NCI-H1436 (cell line): ENCODE measurements at places on chromosomes 5 and 9.
A peak's percentile ranks its signal among the peaks of the same experiment; 100 is the strongest.

- no peak for DNase-seq
Observed at GRCh38 chr9:135794057-135794335, 92.0 kb downstream of the KCNT1 start.

DNA sequence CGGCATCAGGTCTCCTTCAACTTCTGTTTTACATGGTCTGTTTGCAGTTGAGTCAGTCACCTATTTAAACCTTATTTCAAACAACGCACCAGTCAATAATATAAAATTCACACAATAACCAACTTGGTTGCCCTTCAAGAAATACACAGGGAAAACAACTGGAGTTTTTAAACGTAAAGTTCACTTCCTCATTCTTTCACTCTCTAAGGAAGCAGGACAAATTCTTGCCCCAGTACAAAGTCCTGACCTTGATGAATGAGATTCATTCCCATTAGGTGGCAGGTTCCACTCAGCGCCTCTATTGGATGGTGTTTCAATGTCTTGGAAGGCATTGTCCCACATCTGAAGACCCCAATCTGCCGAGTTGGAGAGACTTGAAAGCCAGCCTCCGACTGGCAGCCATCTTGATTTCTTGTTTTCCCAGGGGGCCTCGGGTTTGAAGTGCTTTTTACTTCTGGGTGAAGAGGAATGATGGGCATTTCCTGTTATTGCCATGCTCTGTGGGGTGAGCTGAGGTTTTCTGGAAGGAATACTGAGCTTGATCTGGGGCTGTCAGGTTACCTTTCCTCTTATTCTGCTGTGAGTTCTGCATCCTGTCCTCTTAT is 105.0 kb downstream of the ACER2 start:
- DNase-seq = no peak

DNA sequence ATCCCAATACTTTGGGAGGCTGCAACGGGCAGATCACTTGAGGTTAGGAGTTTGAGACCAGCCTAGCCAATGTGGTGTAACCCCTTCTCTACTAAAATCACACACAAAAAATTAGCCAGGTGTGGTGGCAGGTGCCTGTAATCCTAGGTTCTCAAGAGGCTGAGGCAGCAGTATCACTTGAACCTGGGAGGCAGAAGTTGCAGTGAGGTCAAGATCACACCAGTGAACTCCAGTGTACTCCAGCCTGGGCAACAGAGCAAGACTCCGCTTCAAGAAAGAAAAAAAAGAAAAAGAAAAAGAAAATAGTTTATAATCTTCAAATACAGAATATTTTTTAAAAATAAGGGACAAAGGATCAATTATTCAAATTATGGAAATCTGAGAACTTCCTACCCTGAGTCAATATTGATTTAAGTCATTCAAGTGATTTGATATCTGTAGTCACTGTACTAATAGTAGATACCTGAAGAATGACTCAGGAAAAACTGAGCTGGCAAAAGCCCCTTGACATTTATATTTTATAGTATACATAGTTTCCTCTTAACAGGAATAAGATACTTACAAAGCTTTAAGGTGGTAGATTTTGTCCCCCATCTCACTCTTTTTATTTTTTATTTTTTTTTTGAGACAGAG is 61.8 kb downstream of the PTBP3 start:
- peak; percentile 18 for DNase-seq

DNA sequence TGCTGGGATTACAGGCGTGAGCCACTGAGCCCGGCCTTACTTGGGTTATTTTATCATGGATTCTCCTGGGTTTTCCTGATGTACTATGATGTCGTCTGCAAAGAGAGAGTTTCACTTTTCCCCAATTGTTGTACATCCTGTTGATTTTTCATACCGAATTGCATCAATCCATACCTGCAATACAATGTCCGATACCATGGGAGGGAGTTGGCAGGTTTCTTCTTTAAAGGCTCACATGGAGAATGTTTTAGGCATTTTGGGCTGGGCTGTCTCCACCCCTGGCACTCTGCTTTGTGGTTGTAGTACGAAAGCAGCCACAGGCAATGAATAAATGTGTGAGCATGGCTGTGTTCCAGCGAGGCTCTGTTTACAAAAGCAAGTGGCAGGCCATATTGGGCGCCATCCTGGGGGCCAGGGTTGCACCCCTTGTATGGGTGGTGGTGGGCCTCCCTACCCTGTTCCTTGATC is 35.1 kb upstream of the EXOC3 start:
- no peak for DNase-seq

GRCh38 chr5:72448368-72448767 is 58.8 kb downstream of the ZNF366 start:
- no peak for DNase-seq

DNA sequence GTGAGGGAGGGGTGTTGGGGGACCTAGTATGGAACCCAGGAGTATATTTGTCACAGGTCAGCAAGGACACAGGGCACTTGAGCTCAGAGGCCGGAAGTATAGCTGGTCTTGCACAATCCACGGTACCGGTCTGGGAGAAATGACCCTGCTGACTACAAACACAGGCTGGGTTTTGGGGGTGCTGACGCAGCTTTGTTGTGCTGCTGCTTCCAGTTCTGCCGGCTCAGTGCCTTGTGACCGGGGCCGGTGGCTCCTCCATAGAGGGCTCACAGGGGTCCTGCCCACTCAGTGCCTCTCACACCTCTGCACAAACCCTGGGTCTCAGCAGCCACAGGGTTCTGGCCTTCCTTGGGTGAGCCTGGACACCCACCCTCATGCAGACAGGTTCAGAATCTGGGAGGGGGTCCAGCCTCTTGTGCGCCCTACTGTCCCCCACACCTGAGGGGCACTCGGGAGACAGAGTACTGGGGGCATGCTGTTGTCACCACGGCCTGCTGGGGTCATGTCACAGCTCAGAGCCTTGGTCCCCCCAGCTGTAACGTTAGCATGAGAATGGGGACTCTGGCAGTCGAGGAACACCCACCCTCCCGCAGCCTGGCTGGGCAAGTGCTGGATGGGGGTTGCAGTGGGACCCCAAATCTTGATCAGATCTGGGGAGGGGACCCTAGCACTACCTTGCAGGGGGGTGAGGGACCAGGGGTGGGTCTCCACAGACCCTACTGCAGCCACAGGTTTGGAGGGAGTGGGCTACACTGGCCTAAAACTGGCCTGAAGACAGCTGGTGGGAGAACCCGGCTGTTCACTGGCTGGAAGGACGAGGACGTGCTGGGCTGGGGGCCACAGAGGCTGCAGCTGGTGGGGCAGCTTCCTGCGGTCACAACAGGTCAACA is 17.7 kb downstream of the NINJ1 start:
- DNase-seq = no peak

DNA sequence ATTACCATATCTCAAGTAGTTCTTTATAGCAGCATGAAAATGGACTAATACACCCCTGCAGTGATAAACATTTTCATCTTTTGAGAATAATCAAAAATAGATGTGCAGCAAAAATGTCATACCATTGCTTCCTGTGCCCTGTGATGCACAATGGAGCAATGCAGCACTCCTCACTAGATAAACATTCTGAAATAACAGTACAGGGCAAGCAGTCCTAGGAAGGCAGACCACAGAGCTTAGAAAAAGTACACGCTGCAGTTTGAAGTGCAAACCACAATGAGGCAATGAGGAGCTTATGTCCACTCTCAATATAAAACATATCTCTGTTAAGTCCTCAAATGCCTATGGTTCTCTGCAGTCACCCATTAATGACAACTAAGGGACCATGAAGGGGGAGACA is 367.6 kb downstream of the PDE4D start:
- DNase-seq = no peak

- no peak for DNase-seq
Observed at GRCh38 chr5:83785176-83785668, 64.6 kb upstream of the HAPLN1 start.

GRCh38 chr5:32852535-32852934 is 141.4 kb downstream of the NPR3 start:
- DNase-seq = no peak

GRCh38 chr9:124214596-124215367 is 43.0 kb upstream of the NEK6 start:
- DNase-seq = no peak

GRCh38 chr9:3980212-3980611 is 319.7 kb downstream of the GLIS3 start:
- DNase-seq = no peak

- DNase-seq = no peak
Observed at GRCh38 chr5:175718401-175719108, 60.7 kb downstream of the HRH2 start.

GRCh38 chr5:72012906-72013305 is 94.4 kb upstream of the MAP1B start:
- DNase-seq = no peak

DNA sequence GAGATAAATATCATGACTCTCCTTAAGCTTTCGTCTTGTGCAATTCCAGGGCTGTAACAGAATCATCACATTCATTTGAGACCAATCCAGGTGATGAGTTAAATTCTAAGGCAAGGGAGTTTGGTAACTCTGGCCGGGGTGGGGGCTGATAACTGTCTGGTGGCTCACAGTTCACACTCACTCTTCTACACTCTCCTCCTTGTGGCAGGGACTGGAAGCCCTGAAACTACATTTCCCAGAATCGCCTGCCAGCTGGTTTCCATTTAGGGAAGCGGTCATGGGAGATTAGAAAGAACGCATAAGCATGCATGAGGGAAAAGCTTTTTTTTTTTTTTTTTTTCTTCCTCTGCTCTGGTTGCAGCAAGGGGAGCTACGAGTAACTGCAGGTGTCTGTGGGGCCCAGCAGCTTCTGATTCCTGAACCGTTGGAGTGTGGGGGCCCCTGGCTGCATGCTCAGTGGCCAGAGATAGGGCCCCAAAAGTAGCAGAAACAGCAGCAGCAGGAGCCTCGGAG is 154.8 kb upstream of the TBC1D2 start:
- DNase-seq = no peak

DNA sequence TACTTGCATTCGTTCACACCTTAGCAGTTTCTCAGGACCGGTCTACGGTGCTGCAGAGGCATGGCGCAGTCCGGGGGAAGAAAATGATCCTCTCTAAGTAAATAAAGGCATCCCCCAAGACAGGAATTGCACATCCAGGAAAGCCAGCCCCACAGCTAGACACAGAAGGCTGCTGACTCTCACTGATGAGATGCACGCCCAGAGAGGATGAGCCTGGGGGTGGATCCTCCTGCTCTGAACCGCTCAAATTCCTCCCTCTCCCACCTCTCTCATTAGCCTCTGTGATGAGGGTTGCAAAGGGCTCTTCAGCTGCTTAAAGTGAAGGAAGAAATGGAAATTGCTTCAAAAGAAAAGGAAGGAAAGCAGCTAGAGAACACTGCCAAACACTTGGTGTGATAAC is 132.4 kb downstream of the TTLL11 start:
- no peak for DNase-seq

DNA sequence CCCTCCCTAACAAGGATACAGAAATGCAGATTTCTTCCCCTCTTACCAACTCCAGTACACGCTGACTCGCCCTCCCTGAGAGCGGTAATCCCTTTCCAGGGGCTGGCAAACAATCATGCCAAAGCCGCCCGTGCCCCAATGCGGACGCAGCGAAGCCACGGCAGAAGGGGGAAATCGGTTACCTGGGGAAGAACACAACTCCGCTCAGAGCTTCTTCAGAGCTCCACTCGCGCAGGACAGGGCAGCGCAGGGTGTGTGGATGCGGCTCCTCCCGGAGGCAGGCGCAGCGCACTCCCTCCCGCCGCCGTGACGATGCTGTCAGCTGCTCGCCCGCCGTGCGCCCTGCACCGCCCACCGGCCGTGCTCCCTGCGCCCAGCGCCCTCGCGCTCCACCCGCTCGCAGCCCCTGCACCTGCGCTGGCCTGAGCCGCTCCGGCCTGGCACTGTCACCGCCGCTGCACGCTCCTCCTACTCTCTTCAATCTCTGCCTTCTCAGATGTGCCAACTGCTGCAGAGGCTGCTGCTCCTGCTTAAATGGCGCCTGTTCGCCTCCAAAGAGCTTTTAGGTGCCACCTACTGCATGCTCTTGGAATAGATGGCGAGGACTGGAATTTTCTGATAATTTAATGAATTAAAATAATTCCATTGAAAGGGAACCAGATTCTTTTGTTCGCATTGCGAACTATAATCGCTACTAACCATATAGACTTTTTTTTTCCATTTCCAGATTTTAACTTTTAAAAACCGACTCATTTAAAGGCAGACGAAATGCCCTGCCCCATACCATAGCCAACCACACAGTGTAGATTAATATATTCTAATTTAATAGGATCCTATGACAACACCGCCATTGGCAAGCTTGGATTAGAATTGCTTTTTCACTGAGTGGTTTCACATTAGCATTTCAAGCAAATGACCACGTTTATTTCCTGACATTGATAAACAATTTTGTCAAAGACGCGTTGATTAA is at the start of gene DIRAS2:
Gene DIRAS2 (minus strand): TSS at position 255 of the 970 bp plus-strand sequence. CDS start 28,997 bp downstream, outside the sequence.
- peak; percentile 77 for DNase-seq

GRCh38 chr9:128005923-128006322 is 25.1 kb upstream of the EEIG1 start:
- no peak for DNase-seq

DNA sequence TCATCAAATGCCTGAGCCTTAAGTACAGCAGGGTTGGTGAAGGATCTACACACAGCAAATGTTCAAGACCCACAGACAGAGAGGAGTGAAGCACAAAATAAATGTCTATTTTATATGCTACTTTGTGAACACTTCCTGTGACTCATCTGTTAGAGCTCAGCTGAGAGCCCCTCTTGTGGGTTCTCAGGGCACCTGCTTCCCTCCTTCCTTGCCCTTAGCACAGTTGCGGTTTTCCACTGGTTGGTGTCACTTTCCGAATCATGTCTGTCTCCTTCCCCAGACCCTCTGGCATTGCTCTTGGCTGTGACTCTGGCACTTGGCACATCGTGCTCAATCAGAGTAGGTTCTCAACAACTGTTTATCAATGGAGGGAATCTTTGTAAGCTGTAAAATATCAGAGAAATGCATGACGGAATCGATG is 128.5 kb upstream of the STC2 start:
- no peak for DNase-seq

- DNase-seq = no peak
Observed at GRCh38 chr9:121851641-121852091, 200.2 kb downstream of the DAB2IP start.

DNA sequence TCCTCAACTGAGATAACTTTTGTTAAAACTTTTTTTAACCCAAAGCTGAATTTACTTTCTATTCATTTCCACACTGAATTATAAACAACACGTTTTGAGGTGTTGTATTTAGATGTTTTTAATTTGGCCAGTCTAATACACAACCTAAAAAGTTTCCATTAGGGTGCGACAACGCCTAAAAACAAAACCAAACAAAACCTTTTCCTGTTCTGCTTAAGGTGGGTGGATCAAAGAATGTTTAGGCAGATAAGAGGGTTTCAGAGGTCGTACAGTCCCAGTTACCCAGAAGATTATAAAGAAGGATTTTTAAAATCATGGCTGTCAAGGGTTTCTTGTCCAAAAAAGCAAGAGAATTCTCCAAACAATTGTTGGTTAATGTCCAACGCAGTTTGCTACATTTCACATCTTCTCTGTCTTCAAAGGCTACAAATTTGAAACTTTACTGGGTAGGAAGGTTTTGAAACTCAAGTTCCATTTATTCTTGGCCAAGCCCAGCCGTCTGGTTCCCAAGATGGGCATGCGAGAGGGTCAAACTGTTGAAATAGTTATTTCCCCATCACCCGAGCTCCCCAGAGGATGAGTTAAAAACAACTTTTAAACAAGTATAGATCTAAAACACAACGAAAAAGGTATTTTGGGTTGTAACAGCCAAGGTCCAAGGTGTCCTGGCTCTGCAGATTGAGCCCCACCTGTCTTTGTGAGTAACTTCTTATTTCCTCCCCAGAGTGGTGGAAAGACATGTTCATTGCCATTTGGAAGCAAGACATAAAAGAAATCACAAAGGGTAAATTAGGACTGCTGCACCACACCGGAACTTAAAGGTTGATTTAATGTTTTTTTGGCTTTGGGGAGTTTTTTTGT is 122.8 kb upstream of the MAP3K1 start:
- no peak for DNase-seq
